ENCODE measurements at places on chromosomes 13 and 19.

DNA sequence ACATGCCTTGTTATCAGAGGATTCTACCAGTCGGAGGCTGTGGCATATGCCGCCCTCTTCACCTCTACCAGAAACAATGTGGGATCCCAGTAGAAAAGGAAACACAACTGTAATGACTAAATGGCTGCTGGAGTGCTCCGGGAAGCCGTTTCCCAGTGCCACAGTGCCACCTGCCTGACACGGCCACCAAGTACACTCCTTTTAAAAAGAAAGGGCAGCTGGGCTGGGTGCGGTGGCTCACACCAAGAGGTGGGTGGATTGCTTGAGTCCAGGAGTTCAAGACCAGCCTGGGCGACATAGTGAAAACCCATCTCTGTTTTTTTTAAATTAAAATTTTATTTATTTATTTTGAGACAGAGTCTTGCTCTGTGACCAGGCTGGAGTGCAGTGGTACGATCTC lies 67.3 kb downstream of the TRPM4 start:
- DNase-seq, result peak; percentile 80

GRCh38 chr13:87942205-87942604 lies 271.0 kb downstream of the SLITRK5 start:
- no peak for DNase-seq

DNA sequence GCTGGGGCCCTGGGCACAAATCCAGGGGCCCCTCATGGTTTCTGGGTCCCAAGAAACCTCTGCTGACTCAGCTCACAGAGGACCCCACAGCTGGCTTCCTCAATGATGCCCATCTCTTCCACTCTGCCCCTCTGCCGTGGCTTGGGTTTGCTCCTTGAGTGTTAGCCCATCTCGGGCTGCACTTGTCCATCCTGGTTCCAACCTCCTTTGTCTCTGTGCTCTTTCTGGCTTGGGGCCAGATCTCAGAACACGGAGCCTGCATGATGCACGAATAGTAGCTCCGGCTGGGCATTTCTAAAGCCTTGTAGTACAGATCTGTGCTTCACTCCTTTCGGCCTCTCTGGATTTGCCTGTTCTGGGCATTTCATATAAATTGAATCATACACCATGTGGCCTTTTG lies 53.8 kb downstream of the F2RL3 start:
- DNase-seq, result no peak

- DNase-seq, result no peak
These were observed 4.6 kb downstream of the ATP7B start for GRCh38 chr13:52006523-52007245.

GRCh38 chr13:70415136-70415535 lies 306.9 kb upstream of the KLHL1 start:
- DNase-seq, result no peak

GRCh38 chr19:7215176-7215575 lies 79.0 kb downstream of the INSR start:
- DNase-seq, result no peak

GRCh38 chr13:50320271-50320862 lies 305.1 kb downstream of the KCNRG start:
- DNase-seq, result no peak

- DNase-seq, result no peak
These were observed 37.5 kb upstream of the ADGRE1 start for GRCh38 chr19:6849876-6850275.

DNA sequence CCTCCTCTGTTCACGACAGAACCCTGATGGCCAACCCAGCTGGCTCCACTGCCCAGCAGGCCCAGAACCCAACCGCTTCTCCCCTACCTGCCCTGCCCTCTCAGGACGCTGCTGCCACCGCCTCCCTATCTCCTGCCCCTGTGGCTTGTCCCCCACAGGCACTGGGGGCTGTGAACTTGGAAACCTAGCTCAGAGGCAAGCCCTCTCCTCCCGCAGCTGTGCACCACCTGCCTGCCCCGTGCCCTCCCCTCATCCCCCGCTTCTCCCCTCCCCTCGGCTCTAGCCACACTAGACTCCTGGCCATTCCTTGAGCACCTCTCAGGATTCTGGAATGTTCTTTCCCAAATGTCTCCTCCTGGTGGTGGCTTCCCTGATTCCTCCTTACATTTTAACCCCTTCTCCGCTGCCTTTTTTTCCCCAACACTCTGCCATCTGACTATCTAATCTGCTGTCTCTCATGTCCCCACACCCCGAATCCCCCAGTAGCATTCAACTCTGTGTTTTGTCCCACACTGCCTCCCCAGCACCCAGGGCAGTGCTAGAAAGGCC lies 6.7 kb downstream of the NANOS3 start:
- no peak for DNase-seq

- no peak for DNase-seq
These were observed 3.8 kb downstream of the GRIK5 start for GRCh38 chr19:42066075-42066754.

DNA sequence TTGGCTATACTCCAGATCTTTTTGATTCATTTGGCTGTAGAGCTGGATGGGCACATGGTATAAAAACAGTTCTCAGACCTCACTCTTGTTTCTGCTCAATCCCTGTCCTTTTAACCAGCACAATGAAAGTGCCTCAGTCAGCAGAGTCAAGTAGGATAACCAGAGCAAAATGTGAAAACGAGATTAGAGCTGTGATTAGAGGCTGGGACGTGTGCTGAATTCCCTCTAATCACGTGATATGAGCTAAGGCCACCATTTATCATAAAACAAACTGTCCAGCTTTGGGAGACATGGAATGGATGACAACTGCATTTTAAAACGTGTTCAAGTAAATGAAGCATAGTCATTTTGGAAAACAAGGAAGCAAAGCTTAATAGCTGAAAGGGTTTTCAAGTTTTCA lies 54.1 kb downstream of the GJA3 start:
- no peak for DNase-seq

DNA sequence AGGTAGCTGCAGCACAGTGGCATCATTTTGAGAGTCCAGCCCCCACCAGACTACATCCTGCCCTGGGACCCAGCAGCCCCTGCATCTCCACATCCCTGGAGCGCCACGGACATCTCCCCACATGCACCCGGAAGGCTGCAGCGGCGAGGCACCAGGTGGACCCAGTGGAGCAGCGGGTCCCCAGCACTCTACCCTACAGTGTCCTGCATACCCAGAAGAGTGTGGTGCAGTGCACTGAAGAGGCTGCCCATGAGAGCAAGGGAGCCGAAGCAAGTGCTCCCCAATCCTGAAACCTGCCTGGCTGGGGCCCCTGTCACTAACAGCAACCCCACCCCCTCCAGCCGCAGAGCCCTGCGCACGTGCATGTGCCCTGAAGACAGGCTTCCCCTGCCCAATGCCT lies 21.3 kb upstream of the SLC7A9 start:
- no peak for DNase-seq

GRCh38 chr13:25932365-25932764 lies 119.5 kb downstream of the SHISA2 start:
- DNase-seq, result no peak

GRCh38 chr19:18991006-18991405 lies 42.3 kb downstream of the SUGP2 start:
- no peak for DNase-seq

GRCh38 chr19:44689290-44690130 lies 9.4 kb upstream of the CEACAM16 start:
- DNase-seq, result peak; percentile 45

DNA sequence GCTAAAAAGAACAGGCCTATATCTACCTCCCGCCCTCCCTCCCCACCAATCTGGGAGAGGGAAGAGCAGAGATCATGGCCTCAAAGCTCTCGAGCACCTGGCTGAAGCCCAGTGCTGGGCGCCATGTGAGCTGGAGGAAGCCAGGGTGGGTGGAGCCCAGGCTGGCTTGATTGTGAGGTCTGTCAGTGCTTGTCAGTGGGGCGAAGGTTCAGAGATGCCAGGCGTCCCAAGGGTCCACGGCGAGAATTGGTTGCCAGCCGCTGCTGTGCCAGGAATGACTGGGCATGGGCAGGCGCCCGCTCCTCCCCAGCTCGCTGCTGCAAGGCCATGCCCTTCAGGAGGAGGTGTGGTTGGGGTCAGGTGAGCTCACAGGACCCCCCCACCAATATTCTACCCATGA lies 11.5 kb downstream of the BEST2 start:
- DNase-seq, result no peak

Data from NCI-H2171 (cell line).